ENCODE measurements at places on chromosomes 12 and 14.

DNA sequence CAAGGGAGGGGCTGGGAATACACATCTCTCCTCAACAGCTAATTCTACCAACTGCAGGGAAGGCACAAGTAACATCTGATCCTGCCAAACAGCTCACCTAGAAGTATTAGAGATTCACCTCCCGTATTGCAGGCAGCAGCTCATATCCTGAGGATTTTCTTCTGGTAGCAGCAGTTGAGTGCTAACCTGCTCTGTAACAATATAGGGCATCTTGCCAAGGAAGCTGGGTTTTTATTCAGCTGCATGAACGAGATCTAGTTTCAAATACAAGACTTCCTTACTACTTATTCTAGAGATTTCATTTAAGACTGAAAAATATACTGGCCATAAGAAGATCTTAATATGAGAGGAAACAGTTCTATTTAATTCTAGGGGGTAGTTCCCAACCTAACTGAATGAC is 261.4 kb upstream of the USP15 start:
- no peak for ATAC-seq

DNA sequence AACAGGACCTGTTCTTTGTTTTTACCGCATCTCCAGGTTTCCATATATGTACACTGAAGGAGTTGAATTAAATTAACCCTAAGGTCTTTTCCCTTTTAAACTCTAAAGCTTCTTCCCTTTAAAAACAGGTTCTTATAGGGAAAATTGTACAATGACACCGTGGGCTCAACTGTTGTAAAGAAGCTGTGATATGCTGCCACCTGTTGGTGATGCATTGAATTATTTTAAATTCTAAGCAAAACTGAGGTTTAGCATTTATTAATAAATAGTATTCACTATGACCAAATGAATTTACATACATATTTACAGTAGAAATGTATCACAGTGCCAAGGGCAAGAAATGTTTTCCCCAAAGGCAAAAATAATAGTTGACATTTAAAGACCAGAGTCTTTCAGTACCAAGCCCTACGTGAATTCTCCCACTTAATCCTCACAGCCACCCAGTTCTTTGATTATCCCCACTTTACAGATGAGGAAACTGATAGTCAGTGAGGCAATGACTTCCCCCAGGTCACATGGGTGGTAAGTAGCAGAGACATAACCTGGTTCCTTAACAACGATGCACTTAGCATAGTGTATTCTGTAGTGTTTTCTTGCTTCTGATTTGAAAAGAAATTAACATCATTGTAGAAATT is 35.7 kb upstream of the TMEM263 start:
- no peak for ATAC-seq

DNA sequence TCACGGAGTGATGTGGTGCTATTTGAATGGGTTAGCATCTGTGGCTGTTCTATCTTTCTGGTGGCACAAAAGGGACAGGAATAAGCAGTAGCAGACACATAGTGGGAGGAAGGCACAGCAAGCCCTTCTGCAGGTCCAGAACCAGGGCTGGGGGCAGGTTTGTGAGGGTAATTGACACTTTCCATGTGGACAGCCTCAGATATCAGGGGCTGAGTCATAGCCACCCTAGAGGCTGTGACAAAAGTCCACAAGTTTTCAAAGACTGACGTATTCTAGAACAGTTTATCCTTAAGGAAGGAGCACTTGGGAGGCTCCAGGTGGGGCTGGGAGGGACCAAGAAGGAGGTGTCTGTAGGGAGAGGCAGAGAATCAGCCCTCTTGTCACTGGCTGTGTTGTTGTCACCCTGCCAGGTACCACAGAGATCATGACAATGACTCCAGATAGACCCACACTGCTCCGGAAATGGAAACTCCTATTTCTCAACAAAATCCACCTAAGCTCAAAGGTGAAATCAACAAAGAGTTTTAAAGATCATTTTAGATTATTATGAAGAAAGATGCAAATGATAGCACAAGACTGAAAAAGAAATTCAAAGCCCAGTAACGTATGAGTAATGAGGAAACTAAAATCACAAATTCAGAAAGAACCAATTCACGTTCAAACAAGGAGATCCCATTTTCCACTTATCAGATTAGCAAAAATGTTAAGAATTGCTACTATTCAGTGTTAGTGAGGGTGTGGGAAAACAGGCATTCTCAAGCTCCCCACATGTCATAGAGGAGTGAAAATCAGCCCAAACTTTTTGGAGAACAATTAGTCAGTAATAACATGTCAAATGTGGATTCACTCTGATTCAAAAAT is 48.3 kb downstream of the NFKBIA start:
- no peak for ATAC-seq

GRCh38 chr12:28939427-28939826 is 209.7 kb upstream of the FAR2 start:
- ATAC-seq, result no peak

GRCh38 chr12:7985802-7986418 is 46.6 kb upstream of the FOXJ2 start:
- no peak for ATAC-seq

DNA sequence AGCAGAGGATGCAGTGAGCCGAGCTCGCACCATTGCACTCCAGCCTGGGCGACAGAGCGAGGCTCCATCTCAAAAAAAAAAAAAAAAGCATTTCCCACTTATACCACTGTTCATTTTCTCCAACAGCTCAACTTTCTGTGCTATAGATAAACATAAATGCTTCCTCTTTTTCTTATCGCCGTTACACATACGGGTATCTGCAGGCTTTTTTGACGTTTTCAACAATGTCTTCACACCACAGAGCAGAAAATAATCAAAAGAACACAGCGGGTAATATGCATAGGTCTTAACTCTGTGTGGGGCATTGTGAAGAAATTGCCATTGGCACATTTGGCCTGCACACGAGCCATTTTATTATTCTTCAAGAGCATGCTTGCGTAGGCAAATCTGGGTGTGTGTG is 86.4 kb downstream of the CAPZA3 start:
- no peak for ATAC-seq

- peak; percentile 28 for ATAC-seq
These were observed 22.4 kb upstream of the PDE1B start for GRCh38 chr12:54526812-54527630.

DNA sequence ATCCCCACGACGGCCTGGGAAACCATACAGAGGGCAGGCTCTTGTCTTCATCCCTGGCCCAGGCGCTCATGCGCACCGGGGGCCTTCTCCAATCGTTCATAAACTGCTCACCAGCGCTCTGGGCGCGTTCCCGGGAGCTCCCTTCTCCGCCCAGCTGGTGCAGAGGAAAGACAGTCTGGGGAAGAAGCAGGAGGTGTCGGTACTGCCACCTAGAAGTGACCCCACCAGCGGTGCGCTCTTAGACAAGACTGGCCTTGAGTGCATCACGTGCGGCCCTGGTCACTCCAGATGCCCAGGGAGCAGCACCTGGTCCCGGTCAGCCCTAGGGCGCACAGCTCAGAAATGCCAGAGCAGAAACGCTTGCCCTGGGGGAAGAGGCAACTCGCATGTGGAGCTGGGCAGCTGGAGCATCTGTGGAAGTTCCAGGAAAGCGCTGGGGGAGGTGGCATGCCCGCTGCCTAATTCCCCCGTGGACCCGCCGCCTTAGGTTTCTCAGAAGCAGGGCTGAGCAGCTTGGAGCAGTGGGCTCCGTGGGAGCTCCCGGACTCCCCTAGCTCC is 2.5 kb downstream of the GSC start:
- no peak for ATAC-seq

DNA sequence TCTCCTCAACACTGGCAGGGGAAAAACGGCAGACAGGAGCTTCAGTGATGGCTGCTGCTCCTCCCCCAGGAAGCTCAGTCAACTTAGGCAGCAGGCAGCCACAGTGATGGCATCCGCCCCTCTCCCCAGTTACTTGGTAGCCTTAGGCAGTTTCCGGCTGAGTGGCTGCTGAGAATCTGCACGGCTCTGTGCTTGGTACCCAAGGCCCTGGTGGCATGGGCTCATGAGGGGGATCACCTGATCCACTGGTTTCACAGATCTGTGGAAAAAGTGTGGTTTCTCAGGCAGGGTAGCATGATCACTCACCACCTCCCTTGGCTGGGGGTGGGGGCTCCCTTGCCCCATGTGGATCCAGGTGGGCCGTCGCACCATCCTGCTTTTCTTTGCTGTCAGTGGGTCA is 244.6 kb upstream of the MDGA2 start:
- no peak for ATAC-seq

DNA sequence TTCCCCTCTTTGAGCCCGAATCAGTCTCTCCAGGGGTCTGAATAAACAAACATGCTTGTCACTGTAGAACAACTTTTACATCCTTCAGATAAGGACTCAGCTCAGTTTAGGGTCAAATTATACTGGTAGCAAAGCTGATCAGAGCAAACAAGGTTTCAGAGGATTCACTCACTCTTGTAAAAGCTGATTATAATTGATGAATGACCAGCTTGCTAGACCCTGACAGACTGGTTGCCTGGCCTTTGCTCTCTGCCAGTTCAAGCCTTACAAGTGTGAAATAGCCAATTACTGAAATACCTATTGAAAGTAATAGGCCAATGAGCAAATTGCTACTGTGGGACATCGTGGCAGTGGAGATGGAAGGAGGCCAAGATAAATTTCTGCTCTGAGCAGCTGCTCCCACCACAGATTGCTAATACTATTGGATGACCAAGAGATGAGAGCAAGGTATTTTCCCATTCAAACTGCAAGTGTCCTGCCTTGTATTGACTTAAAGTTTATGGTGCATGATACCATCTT is 177.6 kb downstream of the PDZRN4 start:
- no peak for ATAC-seq

GRCh38 chr14:70654632-70655031 is 12.9 kb downstream of the TTC9 start:
- ATAC-seq, result no peak

DNA sequence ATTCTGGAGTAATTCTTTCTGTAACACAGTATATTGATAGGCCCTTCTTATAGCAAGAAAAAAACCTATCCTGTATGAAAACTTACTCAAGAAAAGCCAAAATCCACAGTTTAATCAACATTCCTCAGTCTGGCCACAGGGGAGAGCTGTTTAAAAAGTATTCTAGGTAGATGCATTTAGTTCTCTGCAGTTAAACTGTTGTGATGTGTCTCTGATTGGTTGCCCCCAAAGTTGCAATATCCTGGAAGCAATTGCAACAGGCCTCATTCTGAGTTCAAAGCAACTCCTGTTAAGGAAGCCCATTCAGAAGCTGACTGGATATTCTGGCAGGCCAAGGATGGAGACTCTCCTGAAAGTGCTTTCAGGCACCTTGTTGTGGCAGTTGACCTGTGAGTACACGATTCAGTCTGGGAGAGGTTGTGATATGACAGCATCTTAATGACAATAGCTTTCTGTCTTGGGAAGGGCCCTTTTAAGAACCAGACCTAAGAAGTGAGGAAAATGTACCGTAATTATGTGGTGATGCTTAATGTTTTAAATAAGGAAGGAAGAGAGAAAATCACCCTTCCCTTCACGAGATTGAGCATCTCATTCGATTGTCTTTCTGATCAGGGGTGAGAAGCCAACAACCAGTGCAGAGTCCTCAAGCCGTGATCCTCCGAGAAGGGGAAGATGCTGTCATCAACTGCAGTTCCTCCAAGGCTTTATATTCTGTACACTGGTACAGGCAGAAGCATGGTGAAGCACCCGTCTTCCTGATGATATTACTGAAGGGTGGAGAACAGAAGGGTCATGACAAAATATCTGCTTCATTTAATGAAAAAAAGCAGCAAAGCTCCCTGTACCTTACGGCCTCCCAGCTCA is 420.7 kb downstream of the DAD1 start:
- ATAC-seq, result no peak

DNA sequence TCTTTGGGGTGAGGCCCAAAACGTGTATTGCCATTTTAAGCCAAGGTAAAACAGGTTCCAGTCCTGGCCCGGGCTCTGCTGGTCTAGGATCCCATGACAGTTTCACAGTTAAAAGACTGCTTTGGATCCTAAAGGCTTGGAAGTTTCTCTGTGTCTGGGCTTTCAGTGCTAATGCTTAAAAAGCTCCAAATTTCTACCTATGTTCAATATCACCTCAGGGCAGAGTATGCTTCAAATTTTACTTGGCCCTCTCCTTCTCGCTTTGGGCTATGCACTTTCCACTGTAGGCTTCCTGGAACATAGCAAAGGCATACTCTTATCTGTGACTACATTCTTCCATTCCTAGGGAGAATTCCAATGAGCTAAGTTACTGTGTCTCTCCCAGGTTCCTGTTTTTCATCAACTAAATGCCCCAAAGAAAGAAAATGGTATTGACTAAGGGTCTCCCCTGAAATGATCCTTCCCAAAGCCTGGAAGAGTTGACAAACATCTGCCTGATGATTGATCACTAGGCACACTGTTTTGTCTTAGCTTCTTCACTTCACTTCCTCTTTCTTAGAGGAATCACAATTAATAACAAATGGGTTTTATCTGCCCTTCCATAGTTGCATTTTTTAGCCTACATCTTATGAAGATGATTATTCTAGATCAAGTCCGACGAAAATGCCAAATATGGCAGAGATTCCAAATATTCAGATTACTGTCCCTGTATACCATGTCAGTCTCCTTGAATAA is 79.4 kb downstream of the TMTC2 start:
- ATAC-seq, result no peak

GRCh38 chr14:85463512-85463911 is 66.4 kb upstream of the FLRT2 start:
- no peak for ATAC-seq

DNA sequence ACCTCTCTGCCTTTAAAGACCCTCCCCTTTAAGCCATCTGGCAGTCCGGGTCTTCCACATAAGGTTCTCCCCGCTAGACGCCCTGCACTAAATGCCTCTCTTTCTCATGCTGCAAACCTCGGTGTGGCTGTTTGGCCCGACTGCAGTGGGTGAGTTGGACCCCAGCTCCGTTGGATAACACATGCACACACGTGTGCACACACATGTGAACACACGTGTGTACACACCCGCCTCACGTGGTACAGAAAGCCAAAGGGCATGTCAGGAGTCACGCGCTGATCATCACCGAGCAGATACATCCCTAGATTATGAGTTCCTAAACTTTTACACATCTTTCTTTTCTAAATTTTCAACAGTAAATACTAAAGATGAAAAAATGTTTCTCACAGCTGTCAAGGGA is 68.3 kb downstream of the RIMBP2 start:
- no peak for ATAC-seq

DNA sequence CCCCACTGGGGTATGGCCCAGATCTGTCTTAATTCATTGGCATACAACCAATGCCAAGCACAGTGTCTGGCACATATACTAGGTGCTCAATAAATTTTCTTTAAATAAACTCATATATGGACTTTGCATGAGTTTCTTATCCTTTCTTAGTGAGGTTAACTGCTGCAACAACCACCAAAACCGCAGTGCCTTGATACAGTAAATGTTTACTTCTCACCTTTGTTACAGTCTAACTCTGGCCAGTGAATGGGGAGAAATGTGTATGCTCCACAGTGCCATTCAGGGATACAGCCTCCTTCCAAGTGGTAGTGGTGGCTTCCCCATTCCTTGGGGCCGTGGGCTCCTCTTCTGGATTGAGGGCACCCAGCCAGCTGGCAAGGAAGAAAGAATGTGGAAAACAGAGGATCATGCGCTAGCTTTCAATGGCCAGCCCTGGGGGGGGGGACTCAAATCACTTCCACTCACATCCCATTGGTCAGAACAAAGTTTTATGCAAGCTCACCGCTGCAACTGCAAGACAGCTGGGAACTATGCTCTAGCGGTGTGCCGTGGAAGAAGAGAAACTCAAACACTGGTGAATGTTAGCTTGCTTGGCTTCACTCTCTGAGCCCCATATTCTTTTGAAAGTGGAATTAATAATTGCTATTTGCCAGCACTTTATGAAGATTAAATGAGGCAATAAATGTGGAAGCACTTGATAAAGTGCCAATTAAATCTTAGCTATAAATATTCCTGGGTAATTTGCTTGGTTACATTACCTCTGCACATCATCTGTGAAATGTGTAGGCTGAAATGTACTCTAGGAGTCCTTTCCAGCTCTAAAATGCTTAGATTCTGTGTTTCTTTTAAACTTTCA is 51.0 kb upstream of the SOCS2 start:
- no peak for ATAC-seq

All from gastroesophageal sphincter (tissue), 4 donors.